ENCODE measurements at places on chromosomes 4 and X.

- DNase-seq = no peak
Observed at GRCh38 chrX:131614241-131614640, 70.4 kb downstream of the OR13H1 start.

DNA sequence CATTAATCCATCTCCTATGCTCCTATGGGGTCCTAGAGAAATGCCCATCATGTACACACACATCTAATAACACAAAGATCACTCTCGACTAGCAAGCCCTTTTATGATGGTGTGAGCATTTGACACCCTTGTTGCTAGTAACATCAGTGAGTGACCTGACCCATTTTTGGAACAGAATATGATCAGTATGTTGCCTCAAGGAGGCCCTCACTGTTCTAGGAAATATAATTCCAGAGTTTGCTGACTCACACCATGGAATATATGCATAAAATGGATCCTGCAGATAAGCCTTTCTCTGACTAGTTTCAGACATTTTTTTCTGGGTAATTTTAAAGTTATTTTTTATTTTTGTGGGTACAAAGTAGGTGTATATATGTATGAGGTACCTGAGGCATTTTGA, 121.8 kb downstream of the AR start:
- DNase-seq = no peak

DNA sequence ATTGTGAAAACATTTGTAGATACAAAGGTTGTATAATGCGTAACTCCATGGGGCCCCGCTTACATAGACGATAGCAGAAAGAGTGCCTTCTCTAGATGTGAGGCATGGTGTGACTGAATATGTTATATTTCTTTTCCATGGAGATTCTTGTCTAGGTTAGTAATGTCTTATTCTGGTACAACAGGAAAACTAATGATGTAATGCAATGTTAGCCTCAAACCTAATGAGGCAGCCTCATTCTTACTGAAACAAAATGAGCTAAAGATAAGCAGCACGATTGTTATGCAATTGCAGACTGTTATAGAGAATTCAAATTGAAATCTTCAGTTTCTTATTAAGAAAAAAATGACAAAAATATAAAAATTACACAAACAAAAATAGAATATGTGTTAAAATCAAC, 171.1 kb upstream of the ANKRD50 start:
- no peak for DNase-seq

- DNase-seq = no peak
Observed at GRCh38 chr4:8854931-8855330, 16.7 kb downstream of the HMX1 start.

DNA sequence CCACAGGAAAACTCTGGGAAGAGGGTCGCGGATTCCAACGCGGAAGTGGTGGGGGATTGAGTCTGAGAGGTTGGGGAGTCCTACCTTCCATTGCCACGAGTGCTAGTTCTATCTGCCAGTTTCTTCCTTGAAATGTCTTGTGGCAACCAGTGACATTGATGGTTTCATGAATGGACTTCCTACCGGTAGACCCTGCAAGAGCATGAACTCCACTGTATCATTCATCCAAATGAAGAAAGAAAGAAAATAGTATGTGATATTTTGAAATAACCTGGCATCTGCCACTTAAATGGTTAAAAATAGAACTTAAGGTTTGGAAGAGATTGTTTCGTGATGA, 1.1 kb upstream of the SLC10A7 start:
- peak; percentile 23 for DNase-seq

GRCh38 chr4:119233750-119234149, 21.2 kb downstream of the USP53 start:
- no peak for DNase-seq

DNA sequence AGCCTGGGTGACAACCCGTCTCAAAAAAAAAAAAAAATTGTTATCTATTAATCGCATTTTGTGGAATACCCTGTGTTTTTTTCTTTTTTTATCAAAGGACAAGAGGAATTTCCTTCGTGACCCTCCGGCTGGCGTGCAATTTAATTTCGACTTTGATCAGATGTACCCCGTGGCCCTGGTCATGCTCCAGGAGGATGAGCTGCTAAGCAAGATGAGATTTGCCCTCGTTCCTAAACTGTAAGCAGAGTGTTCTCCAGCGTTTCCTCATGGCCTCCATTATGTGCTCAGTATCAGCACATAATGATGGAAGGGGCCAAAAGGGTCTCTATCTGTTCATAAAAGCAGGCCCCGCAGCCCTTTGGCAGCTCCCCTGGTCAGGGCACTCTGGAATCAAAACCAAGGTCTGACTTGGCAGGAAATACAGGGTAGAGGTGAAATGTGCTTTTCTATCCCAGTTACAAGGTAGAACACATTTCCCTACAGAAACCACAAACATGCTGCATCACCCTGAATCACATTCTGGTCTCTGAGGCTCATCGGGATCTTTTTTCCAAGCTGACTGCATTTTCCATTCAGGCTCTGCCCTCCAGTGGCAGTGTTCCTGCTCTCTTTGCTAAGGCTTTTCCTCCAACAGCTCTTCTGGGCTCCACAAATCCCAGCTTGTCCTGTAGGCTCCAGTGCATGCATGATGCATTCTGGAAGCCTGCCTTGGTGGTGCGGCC, 24.4 kb downstream of the SYAP1 start:
- no peak for DNase-seq

- no peak for DNase-seq
Observed at GRCh38 chr4:1711571-1712215, 426 bp downstream of the SLBP start.
